M059J (cell line): ENCODE measurements at places on chromosomes 4 and X. TPM values are rescaled to one million over a fixed set of nuclear protein-coding genes. Genes with fewer than 3 reads are reported as not detected.

Gene CTBP1
- total RNA-seq: 101 and 166 TPM in 2 replicates

- no peak for DNase-seq
These were observed 62.3 kb downstream of the CCNG2 start for GRCh38 chr4:77219266-77219665.

GRCh38 chrX:10401239-10401638, 219.1 kb downstream of the MID1 start:
- DNase-seq: no peak

DNA sequence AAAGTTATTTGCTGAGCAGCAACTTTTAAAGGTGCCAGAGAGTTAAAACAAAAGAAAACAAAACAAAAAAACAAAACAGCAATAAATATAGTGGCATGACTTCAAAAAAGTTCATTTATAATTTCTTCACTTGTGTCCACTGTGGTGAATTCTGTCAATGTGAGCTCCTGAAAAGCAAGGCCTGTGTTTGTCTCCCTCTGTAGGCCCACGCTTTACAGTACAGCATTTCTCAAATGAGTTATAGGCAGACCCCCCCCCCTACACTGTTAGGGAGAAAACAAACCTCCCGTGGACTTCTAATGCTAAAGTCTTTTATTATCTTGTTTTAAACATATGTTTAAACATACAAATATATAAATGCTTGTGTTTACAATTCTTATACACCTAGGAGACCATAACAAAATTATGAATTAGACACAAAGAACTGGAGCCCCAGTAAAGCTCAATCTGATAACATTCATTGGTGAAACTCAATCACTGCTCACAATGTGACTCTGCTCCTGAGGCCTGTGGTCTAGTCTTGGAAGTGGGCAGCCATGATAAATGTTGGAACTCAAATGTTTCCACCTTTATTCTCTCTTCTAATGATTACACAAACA, 47.0 kb upstream of the SCOC start:
- DNase-seq: peak; percentile 53

DNA sequence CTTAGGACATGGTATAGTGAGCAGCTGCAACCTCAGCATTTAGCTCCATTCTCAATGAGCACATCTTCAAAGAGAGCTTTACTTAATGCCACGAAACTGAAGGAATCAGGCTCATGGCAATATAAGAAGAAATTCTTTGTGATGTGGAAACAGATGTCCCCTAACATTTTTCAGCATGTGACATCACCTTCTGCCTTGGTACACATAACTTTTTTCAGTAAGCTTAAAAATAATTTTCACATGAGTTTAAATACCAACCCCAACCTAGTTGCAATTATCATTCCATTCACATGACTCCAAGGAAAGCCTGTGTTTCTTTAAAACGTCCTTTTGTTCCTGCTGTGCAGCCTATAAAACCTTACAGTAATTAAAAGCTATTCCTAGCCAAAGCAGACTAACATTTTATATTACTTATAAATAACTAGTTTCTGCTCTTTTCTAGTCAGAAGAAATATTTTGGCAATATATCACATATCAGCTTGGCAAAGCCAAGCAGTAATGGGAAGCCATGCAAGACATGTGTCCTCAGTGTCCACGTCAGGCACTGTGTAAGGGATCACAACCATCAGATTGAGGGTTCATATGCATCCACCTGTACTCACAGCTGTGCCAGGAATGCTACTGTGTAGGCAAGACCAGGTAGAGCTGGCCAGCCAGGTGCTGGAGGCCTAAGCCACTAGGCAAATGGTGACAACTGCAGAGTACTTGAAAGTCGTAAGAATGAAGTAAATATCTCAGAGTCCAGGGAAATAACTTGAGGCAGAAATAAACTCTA, 466.6 kb downstream of the INPP4B start:
- DNase-seq: peak; percentile 92
